ENCODE measurements at places on chromosomes 12 and 14. TPM values are rescaled to one million over a fixed set of nuclear protein-coding genes. Genes with fewer than 3 reads are reported as not detected.

DNA sequence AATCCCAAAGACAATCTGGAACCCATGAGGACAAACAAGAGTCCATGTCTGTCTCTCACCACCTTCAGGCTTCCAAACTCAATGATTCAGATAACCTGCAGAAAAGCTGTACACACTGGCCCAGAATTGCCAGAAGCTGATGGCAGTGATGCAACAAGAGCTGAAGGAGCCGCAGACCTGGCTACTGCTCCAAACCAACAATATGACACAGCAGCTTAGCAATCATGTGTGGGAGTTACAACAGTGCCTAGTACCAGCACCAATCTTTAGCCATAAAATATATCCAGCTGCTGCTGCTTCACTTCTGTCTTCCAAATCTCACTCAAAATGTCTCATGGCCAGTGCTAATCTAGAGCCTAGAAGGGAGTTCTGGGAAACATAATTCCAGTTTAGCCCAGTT lies 22.0 kb downstream of the RPS6KA5 start:
- DNase-seq, result no peak
- H3K27ac ChIP-seq, result no peak overlapping the region
- H3K36me3 ChIP-seq, result no peaks in the 10 kb centered on the region
- H3K27me3 ChIP-seq, result no peaks in the 10 kb centered on the region

DNA sequence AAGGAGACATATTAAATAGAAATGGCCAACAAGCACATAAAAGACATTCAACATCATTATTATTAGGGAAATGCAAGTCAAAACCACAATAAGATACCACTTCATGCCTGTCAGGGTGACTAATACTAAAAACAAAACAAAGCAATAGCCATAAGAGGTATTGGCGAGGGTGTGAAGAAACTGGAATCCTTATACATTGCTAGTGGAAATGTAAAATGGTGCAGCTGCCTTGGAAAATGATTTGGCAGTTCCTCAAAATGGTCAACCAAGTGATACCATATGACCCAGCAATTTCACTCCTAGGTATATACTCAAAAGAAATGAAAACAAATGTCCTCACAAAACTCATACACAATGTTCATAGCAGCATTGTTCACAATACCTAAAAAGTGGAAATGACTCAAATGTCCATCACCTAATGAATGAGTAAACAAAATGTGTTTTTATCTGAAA lies 27.0 kb downstream of the GPR135 start:
- H3K27me3 ChIP-seq, result no peaks in the 10 kb centered on the region
- no peak overlapping the region for H3K27ac ChIP-seq
- H3K36me3 ChIP-seq, result no peaks in the 10 kb centered on the region
- H3K4me3 ChIP-seq, result no peak overlapping the region

Gene CMAS
- total RNA-seq, result 25.6 TPM

DNA sequence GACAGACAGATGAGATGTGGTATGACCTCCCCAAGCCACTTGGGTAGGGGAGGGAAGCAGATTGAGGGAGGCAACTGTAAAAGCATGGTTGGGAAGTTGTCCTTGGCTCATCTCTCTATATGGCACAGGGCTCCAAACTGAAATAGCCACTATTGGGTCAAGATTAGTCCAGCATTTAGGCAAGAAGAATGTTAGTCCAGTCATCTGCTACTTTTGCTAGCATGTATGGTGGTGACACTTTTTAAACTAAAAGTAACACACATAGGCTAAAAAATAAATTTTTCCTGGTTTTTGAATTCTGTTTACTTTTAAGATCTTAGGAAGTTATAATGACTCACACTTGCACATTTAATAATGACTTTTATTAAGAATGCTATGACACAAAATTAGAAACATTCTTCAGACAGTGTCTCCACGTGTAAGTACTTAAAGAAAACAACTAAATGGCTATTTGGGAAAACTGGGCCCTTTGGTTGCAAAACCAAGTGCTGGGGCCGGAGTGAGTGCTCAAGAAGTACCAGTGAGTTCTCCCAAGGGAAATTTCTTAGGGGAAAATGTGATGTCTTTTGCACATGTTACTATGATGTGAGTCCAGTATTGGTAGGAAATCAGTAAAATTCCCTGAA lies 179.1 kb upstream of the HIF1A start:
- no peaks in the 10 kb centered on the region for H3K27me3 ChIP-seq
- DNase-seq, result no peak
- no peaks in the 10 kb centered on the region for H3K36me3 ChIP-seq
- peaks cover 5% of the 10 kb centered on the region for H3K4me1 ChIP-seq

DNA sequence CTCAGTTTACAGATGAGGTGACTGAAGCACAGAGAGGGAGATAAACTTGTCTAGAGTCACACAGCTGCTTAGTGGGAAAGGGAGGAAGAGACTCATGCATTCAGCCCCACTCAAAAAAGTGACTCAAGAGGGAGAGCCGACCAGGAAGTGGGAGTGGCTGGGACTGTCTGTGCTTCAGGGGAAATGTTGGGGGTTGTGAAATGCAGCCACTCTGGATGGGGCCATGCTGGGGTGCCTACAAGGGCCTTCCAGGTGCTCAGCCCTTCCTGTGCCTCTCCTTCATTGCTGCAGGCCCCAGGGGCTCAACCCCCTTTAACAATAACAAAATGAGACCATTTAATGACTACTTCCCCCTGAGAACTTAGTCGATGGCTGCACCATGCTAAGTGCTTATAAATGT lies 41.8 kb downstream of the CACNA1C start:
- H3K27me3 ChIP-seq, result no peaks in the 10 kb centered on the region
- no peaks in the 10 kb centered on the region for H3K4me1 ChIP-seq
- no peak overlapping the region for H3K4me3 ChIP-seq
- no peak overlapping the region for H3K27ac ChIP-seq
- no peak for DNase-seq

DNA sequence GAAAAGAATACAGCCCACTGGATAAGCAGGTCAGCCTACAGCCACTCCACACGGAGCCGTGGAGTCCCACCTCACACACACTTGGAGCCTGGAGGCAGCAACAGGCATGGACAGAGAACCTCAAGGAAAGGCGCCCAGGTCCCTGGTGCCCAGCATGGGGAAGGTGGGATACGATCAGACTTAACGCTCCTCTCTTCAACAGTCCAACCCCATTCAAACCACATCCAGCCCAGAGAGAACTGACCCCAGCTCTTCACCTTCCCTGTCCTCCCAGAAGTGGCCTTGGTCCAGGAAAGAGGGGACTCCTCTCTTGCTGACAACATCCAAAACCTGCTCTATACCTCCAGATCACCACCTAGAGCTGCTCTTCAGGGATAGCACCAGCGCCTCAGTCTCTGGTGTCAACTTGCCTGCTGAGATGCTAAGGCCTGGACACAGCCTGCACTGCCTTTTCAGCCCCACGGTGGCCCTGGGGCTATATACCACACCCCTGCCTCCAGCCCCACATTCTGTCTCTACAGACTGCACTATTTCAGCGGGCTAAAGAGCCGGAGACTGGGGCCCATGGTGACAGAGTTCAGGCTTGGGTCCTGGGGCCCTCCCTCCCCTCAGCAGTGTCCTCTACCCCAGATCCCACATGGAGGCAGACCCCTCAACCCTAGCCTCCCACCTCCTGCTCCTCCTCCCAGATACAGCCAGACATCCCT lies 7.0 kb downstream of the ADCY6 start:
- peak overlapping the region; percentile 25 for H3K27ac ChIP-seq
- H3K4me3 ChIP-seq, result no peak overlapping the region
- no peaks in the 10 kb centered on the region for H3K27me3 ChIP-seq
- H3K4me1 ChIP-seq, result no peaks in the 10 kb centered on the region
- no peaks in the 10 kb centered on the region for H3K36me3 ChIP-seq

- no peaks in the 10 kb centered on the region for H3K36me3 ChIP-seq
- no peaks in the 10 kb centered on the region for H3K4me1 ChIP-seq
- peak; percentile 43 for DNase-seq
- no peaks in the 10 kb centered on the region for H3K27me3 ChIP-seq
Measured at GRCh38 chr14:64812412-64812811, 67.3 kb downstream of the SPTB start.

Gene GRIP1
- 6.3 TPM for total RNA-seq

DNA sequence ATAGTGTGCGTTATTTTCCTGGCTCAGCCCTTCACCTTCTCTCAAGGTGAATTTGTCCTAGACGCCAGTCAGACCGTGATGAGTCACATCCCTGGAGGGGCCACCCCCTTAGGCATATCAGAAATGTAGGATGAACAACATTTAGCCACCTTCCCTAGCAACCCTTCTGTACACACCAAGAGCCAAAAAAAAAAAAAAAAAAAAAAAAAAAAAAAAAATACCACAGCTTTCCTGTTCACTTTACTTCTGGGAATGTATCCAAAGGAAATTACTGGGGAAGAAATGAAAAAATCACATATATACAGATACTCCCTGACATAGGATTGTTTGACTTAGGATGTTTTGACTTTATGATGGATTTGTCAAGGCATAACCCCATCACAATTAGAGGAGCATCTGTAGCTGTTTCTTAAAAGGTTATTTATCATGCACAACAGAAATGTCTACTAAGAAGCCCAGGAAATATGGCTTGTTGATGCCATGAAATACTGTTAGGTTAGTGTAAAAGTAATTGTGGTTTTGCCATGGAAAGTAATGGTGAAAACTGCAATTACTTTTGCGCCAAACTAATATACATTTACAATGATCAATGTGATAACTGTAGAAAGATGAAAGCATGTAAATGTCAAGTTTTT lies 68.2 kb upstream of the BDKRB2 start:
- no peaks in the 10 kb centered on the region for H3K36me3 ChIP-seq
- H3K27me3 ChIP-seq, result peaks cover 4% of the 10 kb centered on the region
- H3K4me3 ChIP-seq, result no peak overlapping the region
- H3K27ac ChIP-seq, result no peak overlapping the region
- no peaks in the 10 kb centered on the region for H3K4me1 ChIP-seq
- no peak for DNase-seq

Gene PSMA6
- 150 TPM for total RNA-seq

Gene DNAJC22
- 5.0 TPM for total RNA-seq

DNA sequence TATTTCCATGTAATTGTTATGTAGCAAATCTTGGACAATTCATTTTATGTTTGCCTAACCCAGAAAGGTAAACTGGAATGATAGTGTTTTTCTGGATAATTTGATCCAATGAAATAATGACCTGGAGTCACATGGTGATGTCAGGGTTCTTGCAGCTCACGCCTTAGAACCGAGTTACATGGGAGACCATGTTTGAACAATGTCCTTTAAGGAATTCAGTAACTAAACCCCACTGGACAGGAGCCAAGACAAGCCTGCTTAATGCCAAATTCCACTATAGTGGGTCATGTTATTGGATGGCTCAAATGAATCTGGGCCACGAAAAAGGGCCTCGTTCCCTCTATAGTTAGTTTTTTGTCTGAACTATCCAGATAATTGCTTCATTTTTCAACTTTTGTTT lies 255.8 kb upstream of the HMGA2 start:
- H3K4me3 ChIP-seq, result no peak overlapping the region
- H3K36me3 ChIP-seq, result no peaks in the 10 kb centered on the region
- DNase-seq, result no peak
- no peak overlapping the region for H3K27ac ChIP-seq
- H3K27me3 ChIP-seq, result peaks cover 4% of the 10 kb centered on the region

- H3K27me3 ChIP-seq, result no peaks in the 10 kb centered on the region
- H3K4me1 ChIP-seq, result no peaks in the 10 kb centered on the region
- H3K27ac ChIP-seq, result no peak overlapping the region
- H3K36me3 ChIP-seq, result no peaks in the 10 kb centered on the region
Measured at GRCh38 chr14:53192052-53192760, 39.1 kb upstream of the DDHD1 start.

DNA sequence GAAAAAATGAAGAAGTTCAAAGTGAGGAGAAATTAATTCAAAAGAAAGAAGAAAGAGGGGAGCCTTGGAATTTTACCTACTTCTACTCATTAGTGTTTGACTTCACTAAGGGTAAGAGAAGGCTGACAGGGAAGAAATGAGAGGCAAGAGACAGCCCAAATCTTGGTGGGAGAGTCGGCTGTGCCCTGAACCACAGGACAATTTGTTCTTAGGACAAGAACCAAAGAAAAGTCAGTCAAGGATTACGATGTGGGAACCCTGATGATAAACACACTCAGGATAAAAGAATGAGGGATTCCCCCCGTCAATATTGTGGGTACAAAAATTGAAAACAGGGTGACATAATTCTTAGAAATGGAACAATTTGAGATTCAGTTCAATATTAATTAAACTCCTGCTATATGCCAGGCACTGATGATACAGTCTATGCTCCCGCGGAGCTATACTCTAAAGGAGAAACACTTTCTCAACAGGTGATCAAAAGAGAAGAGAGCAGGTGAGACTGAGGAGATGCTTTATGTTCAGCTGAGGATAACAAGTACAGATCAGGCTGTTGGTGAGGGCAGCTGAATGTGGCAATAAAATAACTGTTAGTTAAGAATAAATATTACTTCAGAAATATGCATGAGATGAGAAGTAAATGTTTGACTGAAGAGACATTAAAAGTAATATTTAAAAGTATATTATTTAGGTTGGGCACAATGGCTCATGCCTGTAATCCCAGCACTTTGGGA lies 175.4 kb downstream of the SLC25A21 start:
- no peak overlapping the region for H3K4me3 ChIP-seq
- H3K27me3 ChIP-seq, result no peaks in the 10 kb centered on the region
- DNase-seq, result no peak
- no peak overlapping the region for H3K27ac ChIP-seq
- no peaks in the 10 kb centered on the region for H3K36me3 ChIP-seq

- peaks cover 12% of the 10 kb centered on the region for H3K4me1 ChIP-seq
- no peaks in the 10 kb centered on the region for H3K36me3 ChIP-seq
- H3K4me3 ChIP-seq, result peak overlapping the region; percentile 17
- H3K27ac ChIP-seq, result peak overlapping the region; percentile 90
- no peaks in the 10 kb centered on the region for H3K27me3 ChIP-seq
Measured at GRCh38 chr12:52522346-52523011, 2.3 kb upstream of the KRT5 start.

GRCh38 chr12:114636723-114637480 lies 47.1 kb downstream of the TBX3 start:
- no peaks in the 10 kb centered on the region for H3K27me3 ChIP-seq
- H3K4me1 ChIP-seq, result no peaks in the 10 kb centered on the region
- DNase-seq, result no peak

DNA sequence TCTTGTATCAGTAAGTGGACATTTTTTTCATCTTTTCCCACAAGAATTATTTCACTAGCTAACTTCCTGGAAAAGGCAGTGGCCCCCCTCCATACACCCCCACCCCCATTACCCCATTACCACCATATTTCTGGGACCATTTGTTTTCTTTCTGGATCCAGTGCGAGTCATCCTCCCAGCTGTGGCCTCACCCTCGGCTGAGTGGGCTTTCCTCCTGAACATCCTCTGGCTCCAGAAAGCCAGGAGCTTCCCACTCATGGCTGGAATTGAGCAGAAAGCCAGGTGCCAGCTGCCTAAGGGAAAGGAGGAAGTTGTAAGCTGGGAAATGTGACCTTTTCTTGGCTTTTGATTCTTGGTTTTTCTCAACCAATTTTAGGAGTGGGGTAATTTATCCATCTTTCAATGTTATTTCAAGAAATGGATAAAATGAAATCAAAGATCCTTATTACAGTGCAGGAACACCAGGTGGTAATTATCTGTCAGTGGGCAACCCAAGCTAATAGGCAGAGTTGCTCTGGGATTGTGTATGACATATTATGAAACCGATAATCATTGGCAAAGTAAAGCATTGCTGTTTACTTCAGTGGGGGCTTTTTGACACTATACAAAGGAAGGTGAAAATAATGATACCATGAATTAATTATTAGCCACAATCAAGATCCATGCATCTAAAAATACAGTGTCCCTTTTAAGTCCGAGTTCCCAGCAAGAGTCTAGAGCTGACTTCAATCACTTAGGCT lies 124.6 kb downstream of the KICS2 start:
- H3K4me3 ChIP-seq, result no peak overlapping the region
- H3K36me3 ChIP-seq, result no peaks in the 10 kb centered on the region
- H3K27me3 ChIP-seq, result no peaks in the 10 kb centered on the region
- DNase-seq, result no peak

- H3K36me3 ChIP-seq, result no peaks in the 10 kb centered on the region
- DNase-seq, result no peak
- no peaks in the 10 kb centered on the region for H3K27me3 ChIP-seq
- no peak overlapping the region for H3K4me3 ChIP-seq
Measured at GRCh38 chr14:76780360-76780759, 19.1 kb downstream of the VASH1 start.

Data from breast epithelium (tissue), 4 donors.